Vein endothelial cell (primary cell): ENCODE measurements at places on chromosomes 5 and 9. TPM values are rescaled to one million over a fixed set of nuclear protein-coding genes. Genes with fewer than 3 reads are reported as not detected.

The SPINK6 gene
- total RNA-seq, result not detected in 2 replicates

The NUTM2G gene
- total RNA-seq, result not detected in 2 replicates

The ANKRD31 gene
- under 0.01 and 0.10 TPM in 2 replicates for total RNA-seq

The QRFP gene
- total RNA-seq, result not detected in 2 replicates

The CACNA1B gene
- under 0.01 and 0.10 TPM in 2 replicates for total RNA-seq

The AQP7 gene
- total RNA-seq, result 0.19 TPM in 1 of 2 replicates, not detected in the other

The ARL10 gene
- total RNA-seq, result 10.8 and 12.1 TPM in 2 replicates

The ZBED3 gene
- total RNA-seq, result 3.2 and 7.8 TPM in 2 replicates

The MYMK gene
- not detected in 2 replicates for total RNA-seq

The ZNF879 gene
- total RNA-seq, result 4.2 and 4.4 TPM in 2 replicates

The NMUR2 gene
- not detected in 2 replicates for total RNA-seq

The KCTD16 gene
- 0.19 and 1.6 TPM in 2 replicates for total RNA-seq

The FLT4 gene
- 93.0 and 123 TPM in 2 replicates for total RNA-seq

The DNAH5 gene
- 0.33 and 0.96 TPM in 2 replicates for total RNA-seq

The LCN1 gene
- total RNA-seq, result not detected in 2 replicates

The RXFP3 gene
- total RNA-seq, result not detected in 2 replicates

The ABO gene
- total RNA-seq, result 0.10 TPM in 1 of 2 replicates, not detected in the other

The SLC12A7 gene
- total RNA-seq, result 22.0 and 30.1 TPM in 2 replicates

The SPINK13 gene
- not detected in 2 replicates for total RNA-seq

The SDHA gene
- 149 and 177 TPM in 2 replicates for total RNA-seq

The PCA3 gene
- 0.29 and 0.33 TPM in 2 replicates for total RNA-seq

The SPINK7 gene
- total RNA-seq, result not detected in 2 replicates

The NIM1K gene
- total RNA-seq, result not detected in 2 replicates

The PPP1R26 gene
- total RNA-seq, result 14.4 and 17.0 TPM in 2 replicates

The PCDHGC5 gene
- total RNA-seq, result 1.3 and 1.4 TPM in 2 replicates

The TTC1 gene
- 42.8 and 51.8 TPM in 2 replicates for total RNA-seq

The RLN1 gene
- not detected in 2 replicates for total RNA-seq

The S100Z gene
- not detected in 2 replicates for total RNA-seq

The TRAPPC13 gene
- total RNA-seq, result 20.3 and 21.5 TPM in 2 replicates

The ACOT12 gene
- total RNA-seq, result not detected in 2 replicates

The PCDHA5 gene
- under 0.01 and 0.10 TPM in 2 replicates for total RNA-seq

The NRG2 gene
- total RNA-seq, result 0.33 and 0.96 TPM in 2 replicates

The SLC27A6 gene
- total RNA-seq, result not detected in 2 replicates

The TNFAIP8 gene
- total RNA-seq, result 10.4 and 12.1 TPM in 2 replicates

The ENTPD2 gene
- not detected in 2 replicates for total RNA-seq

The PCDHA1 gene
- not detected in 2 replicates for total RNA-seq

The MAMDC2 gene
- 8.5 and 23.2 TPM in 2 replicates for total RNA-seq

The TMEM232 gene
- total RNA-seq, result 0.67 and 2.3 TPM in 2 replicates
